NCI-H510A treated with DMSO at 0.1 percent for 48 hours (cell line): ENCODE measurements at places on chromosomes 7 and 10.

DNA sequence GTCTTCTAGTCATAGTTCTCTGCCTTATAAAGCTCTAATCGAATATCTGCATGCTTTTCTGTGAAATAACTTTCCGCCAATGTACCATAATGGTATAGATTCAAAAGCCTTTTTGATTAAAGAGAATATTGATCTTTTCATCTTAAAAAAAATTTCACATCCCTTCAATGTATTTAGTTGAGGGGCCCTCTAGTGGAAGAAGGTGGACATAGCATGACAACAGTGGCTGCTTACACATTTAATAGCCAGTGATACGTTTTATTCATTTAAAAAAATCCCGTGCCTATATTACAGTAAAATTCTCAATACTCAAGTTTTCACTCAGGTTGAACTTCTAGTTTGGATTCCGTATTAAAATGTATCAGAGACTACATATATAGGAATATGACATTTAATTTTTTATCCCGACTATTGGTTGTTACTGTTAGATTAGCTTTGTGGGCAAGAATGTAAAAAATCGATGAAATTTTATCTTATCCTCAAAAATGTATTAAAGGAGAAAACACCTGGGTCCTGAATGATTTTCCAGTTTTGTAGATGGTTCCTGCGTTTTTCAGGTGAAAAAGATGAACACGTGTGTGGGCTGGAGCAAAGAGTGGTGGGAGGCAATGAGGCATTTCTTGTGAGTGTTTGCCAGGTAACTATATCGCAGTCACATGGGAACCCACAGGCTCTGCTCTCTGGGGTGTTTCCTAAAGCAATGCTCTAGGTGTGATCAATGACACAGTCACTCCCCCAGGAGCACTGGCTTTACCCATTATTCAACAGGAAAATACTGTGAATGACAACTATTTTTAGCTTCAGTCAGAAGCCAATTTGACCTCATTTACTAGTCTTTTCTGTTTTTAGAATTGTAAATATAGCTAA is 24.1 kb upstream of the PNLIP start:
- DNase-seq: peak; percentile 39

DNA sequence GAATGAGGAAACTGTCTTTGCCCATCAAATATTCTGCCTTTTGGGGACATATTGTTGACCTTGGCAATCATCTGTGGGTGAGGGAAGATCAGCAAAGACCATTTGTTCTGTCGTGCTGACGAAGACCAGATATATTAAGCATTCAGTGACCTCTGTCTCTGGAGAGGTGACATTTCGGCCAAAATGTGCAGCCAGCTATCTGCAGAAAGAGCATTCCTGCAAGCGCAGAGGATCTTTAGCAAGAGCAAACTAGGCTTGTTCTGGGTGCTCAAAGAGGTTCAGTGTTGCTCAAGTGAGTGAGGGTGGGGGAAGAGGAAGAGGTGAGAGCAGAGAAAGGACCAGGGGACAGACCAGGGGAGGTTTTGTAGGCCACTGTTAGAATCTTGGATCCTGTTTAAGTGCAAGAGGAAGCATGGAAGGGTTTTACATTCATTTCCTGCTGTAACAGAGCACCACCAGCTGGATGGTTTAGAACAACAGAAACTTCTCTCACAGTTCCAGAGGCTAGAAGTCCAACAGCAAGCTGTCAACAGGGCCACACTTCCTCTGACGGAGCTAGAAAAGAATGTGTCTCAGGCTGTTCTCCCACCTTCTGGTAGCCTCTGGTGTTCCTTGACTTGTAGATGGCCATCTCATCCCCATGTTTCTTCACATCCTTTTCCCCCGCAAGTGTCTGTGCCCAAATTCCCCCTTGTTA is 11.2 kb downstream of the C10orf120 start:
- DNase-seq: no peak

DNA sequence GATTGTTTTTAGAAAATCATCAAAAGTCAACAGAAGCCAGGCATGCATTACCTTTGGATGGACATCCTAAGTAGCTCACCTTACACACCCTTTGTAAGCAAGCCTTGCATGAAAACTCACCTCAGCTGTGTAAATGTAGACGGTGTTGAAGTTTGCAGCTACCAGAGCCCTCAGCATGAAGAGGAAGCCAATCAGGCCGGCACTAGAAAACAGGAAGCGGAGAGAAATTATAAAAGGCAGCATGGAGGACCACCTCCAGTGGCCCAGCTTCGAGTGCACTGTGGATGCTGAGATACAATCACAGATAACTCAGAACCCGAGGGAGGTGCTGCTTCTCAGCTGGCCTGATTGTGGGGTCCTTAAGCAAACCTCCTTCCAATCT is 75.3 kb downstream of the SVOPL start:
- DNase-seq: peak; percentile 76

DNA sequence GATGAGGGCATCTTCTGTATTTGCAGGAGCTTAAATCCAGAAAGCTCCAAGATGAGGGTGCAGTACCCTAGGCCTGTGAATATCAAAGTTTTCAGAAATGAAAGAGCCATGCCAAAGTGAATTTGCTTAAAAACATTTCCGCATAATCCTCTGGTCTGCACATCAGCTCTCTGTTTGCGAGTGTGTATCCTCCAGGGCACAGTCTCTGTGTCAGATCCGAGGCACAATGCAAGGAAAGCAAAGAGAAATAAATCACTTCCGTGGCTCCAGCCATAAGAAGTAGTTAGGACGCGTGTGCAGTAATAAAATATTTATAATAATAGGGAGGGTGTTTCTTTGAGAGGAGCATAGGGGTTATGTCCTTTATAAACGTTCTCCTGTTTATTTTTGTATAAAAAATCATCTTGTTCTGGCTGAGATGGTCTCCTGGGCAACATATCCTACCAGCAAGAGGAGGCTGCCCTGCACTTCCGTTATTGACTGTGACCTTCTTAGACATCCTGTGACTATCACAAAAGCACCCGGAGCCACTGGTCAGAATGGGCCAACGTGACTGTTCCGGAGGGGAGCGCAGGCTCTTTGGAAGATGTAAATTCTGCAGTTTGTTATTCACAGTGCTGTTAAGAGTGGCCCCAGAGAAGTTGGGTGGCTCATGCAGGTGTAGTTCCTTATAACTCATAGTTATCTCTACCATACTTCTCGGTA is 667.6 kb upstream of the FOXK1 start:
- no peak for DNase-seq

DNA sequence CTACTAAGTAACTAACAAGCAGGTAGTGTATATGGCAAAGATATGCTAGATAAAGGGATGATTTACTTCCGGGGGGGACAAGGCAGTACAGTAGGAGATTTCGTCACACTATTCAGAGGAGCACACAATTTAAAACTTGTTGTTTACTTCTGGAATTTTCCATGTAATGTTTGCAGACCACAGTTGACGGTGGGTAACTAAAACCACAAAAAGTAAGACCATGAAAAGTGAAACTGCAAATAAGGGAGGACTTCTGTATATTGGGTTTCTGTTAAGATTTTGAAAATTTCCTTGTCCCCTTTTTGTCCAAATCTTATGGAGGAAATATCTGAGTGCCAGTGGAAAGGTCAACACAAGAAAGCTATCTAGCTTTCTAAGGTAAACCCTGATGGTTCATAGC is 170.0 kb downstream of the ELAPOR2 start:
- no peak for DNase-seq

DNA sequence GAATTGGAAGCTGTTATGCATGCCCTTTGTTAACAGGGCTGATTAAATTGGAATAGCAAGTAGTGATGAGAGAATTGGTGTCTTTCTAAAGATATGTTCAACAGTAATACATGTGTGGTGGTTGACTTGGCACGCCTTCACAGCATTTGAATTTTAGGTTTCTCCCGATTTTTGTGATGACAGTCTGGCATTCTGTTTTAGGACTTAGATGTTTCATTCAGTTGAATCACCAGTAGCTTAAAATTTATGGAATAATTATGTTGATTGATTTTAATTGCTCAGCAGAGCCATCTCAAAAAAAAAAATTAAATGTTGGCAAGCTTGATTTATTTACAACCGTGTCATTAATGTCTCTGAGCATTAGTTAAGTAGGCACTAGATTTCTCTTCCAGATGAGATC is 219.7 kb downstream of the CSTF2T start:
- DNase-seq: no peak

GRCh38 chr10:116706281-116706680 is 36.1 kb downstream of the HSPA12A start:
- no peak for DNase-seq

GRCh38 chr7:7895754-7896153 is 72.8 kb upstream of the GLCCI1 start:
- peak; percentile 12 for DNase-seq

DNA sequence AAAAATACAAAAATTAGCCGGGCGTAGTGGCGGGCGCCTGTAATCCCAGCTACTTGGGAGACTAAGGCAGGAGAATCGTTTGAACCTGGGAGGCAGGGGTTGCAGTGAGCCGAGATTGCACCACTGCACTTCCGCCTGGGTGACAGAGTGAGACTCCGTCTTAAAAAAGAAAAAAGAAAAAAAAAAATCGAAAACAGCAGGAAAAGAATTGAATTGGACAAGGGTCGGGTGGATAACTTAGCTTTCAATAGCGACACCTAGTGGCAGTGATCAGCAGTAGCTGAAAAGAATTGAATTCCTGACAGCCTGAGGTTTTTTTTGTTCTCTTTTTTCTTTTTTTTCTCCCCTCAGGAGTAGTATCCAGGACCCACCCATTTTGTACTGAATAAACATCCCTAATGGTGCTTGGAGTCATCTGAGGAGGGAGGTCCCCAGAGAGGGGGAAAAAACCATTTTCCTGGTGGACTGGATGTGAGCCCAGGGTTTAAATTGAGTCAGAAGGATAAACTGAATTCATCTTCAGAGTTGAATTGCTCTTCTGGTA is 55.1 kb downstream of the CYCS start:
- DNase-seq: peak; percentile 72

- no peak for DNase-seq
These were observed 66.2 kb downstream of the AHR start for GRCh38 chr7:17364671-17365070.

DNA sequence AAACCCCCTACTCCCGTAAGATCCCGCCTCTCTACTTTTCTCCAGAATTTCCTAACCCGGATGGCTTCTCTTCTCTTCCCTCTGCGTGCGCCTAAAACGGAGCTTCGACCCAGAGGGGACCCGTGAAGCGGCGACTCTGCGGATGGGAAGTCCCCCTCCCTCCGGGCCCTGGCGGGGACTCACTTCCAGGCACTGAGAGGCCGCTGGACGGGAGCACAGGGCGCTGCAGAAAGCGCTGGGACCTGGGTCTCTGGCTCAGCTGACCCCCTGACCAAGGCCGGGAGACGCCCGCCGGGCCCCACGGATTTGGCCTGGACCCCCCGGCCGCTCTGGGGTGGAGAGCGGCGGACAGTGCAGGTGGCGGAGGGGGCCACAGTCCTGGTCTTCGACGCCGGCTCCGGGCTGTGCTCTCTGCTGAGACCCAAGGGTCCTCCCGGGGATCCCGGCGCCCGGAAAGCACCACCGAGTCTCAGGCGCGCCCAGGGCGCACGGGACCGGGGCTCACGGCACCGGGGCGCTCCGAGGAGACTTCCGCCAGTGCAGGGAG is 688 bp upstream of the FOXL3 start:
- DNase-seq: no peak

- no peak for DNase-seq
These were observed 76.2 kb downstream of the AHR start for GRCh38 chr7:17374654-17375053.

DNA sequence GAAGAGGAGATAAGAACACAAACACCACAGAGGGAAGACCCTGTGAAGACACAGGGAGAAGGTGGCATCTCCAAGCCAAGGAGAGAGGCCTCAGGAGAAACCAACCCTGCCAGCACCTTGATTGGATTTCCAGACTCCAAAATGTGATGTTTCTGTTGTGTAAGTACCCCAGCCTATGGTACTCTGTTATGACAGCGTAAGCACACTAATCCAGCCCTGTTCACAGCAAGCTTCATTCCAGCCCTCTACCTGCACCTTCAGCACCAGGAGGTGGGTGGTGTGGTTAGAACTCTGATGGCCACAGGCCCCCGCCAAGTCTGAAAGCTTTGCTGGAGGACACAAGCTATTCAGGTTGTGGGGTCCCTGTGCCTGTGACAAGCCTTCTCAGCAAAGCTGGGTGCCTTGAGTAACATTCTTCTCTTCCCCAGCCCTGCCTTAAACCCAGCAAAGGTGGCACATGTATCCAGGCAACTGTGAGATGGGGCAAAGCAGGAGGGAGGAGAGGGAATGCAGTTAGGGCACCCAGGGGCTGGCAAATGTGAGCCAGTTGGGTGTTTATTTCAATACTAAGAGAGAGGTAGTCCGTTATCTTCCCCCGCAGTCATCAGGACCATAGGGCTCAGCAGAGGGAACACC is 4.5 kb downstream of the VSTM4 start:
- no peak for DNase-seq

DNA sequence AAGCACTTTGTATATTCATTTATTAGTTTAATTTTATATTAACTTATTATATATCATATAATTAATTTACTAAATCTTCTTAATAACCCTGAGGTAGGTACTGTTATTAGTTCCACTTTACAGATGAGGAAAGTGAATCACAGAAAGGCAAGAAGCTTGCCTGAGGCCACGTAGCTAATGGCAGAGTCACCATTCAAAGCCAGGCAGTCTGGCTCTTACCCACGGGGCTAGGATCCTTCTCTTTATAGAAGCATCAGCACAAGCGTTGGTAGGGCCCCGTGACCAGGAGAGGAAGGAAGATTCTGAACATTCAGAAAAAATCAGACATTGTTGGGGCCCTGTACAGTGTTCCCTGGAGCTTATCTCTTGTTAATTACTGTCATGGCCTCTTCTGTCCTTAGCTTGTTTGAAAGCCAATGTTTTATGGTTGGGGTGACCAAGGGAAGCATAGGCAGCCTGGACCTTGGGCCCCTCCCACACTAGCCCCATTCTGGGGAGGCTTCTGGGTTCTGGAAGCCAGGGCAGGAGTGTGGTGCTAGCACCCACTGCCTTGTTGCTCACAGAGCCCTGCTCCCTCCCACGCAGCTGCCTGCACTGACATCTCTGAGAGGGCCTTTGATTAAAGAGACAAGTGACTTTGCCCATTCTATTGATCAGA is 31.1 kb upstream of the SLF2 start:
- DNase-seq: no peak

DNA sequence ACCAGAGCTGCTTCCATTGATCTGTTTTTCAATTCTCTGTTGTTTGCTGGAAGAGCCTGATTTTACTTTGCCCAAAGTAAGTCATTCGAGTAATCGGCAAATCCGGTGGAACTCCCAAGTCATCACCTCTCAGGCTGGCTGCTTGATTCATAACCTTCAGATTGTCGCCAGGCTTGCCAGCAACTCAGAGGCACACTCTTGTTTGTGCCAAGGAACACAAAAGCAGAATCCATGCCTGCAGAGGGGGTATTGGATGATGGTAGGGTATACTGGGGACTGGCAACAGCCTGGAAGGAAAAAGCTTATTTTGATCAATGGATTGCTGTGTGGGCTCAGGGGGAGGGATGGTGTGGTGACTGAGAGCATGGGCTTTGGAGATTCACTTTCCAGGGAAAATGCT is 542.4 kb downstream of the SORCS3 start:
- DNase-seq: no peak

DNA sequence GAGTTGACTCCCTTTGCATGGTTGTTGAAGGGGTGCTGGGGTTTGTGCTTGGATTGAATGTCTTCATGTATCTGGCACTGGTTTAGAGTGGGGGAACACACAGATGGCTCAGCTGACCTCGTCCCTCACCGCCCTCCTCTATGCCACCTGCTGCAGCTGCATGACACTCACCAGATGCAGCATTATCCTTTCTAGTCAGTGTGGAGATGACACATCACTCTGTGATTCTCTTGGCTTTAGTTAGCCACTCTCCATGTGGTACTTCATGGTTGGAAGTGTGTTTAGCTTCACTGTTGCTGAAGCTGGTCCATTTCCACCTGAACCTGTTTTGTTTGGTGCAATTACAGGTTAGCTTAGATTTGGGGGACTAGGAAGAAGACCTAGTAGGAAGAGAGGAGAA is 56.3 kb upstream of the BMPER start:
- DNase-seq: peak; percentile 4
